ENCODE measurements at places on chromosomes 7 and 10.

DNA sequence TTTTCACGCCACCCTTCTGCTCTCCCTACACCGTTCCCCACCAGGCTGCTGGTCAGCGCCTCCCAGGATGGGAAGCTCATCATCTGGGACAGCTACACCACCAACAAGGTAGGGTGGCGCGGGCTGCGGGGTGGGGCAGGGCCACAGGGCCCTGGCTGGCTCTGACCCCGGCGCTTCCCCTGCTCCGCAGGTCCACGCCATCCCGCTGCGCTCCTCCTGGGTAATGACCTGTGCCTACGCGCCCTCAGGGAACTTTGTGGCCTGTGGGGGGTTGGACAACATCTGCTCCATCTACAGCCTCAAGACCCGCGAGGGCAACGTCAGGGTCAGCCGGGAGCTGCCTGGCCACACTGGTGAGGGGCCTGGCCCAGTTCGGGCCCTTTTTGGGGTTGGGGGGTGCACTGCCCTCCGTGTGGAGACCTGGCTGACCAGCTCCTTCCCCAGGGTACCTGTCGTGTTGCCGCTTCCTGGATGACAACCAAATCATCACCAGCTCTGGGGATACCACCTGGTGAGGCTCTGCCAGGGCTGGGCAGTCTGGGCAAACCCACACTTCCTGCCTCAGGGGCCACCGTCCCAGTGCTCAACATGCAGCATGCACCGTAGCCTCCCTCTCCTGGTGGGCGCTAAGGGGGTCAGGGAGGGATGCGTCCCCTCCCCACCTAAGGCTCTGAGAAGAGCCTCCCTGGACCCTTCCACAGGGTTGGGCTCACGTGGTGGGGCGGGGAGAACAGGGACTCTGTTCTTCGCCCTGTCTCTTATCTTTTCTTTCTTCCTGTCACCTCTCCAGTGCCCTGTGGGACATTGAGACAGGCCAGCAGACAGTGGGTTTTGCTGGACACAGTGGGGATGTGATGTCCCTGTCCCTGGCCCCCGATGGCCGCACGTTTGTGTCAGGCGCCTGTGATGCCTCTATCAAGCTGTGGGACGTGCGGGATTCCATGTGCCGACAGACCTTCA lies 4.0 kb downstream of the GNB2 start:
- DNase-seq, result no peak

DNA sequence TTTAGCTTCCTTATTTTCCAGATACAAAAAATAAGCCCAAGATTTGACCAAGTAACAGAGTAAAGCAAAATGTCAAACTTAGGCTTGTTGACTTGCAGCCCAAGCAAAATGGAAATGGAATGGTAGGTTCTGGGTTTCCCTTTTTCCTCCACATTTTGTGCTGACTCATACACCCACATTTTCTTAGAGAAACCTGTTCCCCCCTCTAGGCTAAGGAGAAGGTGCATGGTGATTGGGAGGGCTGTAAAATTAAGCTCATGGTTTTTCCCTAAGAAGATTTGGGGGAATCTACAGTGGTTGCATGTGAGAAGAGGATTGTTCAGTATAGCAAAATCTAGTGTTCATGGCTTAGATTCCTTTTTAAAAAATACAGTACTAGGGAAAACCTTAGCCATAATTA lies 127.4 kb downstream of the ARL4A start:
- DNase-seq, result no peak

DNA sequence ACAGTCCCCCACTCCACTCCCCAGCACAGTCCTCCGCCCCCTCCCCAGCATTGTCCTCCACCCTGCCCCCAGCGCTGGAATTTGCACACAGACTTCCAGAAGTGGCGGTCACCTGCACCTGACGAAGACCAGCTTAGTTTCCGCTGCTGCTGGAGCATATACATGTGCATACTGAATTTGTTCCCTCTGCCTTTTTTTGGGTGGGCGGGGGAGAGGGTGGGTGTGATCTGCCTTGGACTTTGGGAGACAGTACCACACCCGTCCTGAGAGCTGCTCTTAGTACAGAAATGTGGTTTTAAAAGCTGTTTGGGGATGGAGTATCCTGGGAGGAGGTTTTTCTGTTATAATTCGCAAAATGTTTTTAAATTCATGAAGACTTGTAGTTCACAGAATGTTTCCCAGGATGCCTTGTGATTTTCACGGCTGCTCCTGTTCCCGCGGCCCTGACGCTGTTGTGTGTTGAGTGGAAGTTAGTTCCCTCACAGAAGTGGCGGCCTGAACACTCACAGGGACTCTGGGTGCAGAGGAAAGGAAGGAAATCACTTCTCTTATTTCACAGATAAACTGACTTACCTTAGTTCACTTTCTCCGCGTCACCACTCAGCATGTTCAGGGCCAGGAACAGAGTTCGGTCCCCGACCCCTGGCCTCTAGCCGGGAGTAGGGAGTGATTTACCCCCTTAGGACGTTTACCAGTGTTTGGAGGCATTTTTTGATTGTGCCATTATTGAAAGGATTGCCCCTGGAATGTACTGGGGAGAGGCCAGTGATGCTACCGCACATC lies 18.6 kb downstream of the PFKP start:
- no peak for DNase-seq

DNA sequence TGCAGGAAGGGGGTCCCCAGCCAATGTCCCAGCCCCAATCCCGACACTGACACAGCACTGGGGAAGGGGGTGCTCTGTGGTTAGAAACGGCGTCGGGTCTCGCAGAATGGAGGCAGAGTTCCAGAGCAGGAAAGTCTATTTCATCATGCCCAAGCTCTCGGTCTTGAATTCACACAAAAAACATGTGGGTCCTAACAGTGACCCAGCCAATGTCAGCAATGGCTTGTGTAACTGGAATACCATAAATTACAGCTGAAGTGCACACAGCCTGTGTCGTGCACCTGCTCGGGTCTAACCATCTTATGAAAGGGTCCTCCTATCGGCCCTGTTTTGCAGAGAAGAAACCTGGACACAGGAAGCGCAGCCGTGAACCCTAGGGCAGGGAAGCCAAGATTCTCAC lies 324.1 kb downstream of the ADARB2 start:
- DNase-seq, result no peak

GRCh38 chr7:17408245-17408903 lies 109.9 kb downstream of the AHR start:
- no peak for DNase-seq

DNA sequence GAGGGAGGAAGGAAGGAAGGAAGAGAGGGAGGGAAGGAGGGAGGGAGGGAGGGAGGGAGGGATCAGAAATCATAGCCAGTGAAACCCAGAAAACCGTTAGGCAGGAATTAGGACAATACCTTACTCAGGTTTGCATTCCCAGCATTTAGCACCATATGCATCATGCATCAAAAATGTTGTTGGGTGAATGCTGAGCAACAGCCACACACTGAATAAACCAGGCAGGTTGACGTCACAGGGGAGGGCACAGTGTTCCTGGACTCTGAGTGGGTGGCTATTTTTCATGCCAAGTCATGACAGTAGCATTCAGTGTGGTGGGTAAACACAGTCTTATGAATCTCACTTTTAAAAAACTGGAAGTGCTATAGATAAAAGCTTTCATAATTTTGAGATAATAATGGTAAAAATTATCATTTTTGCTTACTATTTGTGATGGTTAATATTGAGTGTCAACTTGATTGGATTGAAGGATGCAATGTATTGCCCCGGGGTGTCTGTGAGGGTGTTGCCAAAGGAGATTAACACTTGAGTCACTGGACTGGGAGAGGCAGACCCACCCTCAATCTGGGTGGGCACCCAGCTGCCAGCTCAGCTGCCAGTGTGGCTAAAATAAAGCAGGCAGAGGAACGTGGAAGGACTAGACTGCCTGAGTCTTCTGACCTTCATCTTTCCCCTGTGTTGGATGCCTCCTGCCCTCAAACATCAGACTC lies 199.1 kb upstream of the PRKCQ start:
- no peak for DNase-seq

- no peak for DNase-seq
These were observed 308.5 kb downstream of the EXOC4 start for GRCh38 chr7:133561396-133561795.

DNA sequence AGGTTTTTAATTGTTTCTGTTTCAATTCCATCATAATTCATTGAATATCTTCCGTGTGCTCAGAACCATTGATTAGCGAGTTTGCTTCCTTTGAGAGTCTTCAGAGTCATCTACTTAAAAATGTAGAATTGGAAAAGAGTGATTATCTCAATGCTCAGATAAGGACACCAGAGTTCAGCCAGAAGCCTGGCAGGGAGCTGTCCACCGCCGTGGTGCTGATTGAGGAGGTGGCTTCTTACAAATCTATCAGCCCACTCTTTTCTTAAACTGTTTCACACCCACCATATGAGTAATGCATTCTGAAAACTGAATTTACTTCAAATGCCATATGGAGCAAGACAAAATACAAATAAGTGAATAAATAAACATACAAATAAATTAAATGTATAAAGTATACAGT lies 79.3 kb downstream of the INSYN2A start:
- DNase-seq, result peak; percentile 23

DNA sequence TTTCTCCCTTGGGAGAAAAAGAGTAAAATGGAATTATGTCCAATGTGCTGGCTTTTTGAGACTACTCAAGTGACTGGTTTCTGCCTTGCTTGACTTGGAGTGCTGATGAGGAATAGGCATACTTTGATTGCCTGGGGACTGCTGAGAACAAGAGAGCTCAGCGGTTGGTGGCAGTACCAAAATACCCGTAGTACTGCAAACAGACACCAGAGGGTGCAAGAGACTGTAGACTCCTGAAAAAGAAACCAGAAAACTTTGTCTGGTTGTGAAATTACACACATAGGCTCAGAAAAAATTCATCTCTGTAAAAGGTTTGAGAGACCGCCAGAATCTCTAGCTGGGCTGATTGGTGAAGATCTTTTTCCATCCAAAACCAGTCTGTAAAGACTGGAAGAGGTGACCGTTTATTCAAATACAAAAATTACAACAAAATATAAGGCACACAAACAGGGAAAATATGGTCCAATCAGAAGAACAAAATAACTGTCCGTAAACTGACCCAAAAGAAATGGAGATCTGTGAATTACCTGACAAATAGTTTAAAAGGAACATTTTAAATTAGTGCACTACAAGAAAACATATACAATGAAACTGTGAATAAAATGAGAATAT lies 18.5 kb downstream of the BICC1 start:
- peak; percentile 53 for DNase-seq

GRCh38 chr10:24552346-24553016 lies 171.2 kb downstream of the ARHGAP21 start:
- DNase-seq, result no peak

GRCh38 chr10:28459453-28460144 lies 73.3 kb upstream of the WAC start:
- DNase-seq, result no peak

- no peak for DNase-seq
These were observed 136.8 kb downstream of the GALNT11 start for GRCh38 chr7:152162287-152162686.

GRCh38 chr10:125158601-125159485 lies 1.5 kb downstream of the CTBP2 start:
- no peak for DNase-seq

- no peak for DNase-seq
These were observed 330.2 kb upstream of the FZD1 start for GRCh38 chr7:90933984-90934383.

DNA sequence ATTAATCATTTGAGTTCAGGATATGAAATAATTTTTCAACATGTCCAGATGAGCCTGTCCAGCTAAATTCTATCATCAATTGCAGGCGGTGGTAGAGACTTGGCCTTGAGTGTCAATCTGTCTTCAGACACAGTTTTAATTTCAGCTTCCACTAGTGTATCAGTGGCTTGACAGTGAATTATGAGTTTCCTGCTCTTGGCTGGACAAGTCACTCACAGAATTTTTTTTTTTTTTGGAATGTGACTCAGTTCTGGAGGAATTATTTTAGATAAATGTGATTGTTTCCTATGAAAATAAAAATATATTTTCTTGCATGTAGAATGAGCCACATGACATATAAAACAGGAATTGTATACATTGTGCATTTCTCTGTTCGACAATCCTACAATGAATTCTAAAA lies 319.9 kb upstream of the AKR1E2 start:
- DNase-seq, result no peak

- no peak for DNase-seq
These were observed 4.4 kb upstream of the WDR91 start for GRCh38 chr7:135215698-135216097.

DNA sequence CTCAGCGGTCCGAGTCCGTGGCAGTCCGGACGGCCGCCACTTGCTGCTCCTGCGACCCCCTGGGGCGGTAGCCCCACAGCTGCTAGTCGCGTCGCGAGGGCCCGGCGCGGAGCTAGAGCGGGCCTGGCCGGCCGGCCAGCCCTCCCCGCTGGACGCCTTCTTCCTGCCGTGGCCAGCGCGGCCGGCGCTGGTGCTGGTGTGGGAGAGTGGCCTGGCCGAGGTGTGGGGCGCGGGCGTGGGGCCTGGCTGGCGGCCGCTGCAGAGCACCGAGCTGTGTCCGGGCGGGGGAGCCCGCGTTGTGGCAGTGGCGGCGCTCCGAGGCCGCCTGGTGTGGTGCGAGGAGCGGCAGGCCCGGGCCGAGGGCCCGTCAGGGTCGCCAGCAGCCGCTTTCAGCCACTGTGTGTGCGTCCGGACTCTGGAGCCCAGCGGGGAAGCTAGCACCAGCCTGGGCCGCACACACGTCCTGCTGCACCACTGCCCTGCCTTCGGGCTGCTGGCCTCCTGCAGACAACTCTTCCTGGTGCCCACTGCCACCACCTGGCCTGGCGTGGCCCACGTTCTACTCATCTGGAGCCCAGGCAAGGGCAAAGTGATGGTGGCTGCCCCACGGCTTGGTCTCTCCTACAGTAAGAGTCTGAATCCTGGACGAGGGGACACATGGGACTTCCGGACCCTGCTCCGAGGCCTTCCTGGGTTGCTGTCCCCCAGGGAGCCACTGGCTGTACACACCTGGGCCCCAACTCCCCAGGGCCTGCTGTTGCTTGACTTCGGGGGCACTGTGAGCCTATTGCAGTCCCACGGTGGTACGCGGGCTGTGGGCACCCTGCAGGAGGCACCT lies 631 bp downstream of the HPS6 start:
- no peak for DNase-seq

- DNase-seq, result no peak
These were observed 161.5 kb downstream of the SEMA3D start for GRCh38 chr7:85025312-85025756.

GRCh38 chr10:21696302-21696701 lies 162.3 kb downstream of the MLLT10 start:
- no peak for DNase-seq

DNA sequence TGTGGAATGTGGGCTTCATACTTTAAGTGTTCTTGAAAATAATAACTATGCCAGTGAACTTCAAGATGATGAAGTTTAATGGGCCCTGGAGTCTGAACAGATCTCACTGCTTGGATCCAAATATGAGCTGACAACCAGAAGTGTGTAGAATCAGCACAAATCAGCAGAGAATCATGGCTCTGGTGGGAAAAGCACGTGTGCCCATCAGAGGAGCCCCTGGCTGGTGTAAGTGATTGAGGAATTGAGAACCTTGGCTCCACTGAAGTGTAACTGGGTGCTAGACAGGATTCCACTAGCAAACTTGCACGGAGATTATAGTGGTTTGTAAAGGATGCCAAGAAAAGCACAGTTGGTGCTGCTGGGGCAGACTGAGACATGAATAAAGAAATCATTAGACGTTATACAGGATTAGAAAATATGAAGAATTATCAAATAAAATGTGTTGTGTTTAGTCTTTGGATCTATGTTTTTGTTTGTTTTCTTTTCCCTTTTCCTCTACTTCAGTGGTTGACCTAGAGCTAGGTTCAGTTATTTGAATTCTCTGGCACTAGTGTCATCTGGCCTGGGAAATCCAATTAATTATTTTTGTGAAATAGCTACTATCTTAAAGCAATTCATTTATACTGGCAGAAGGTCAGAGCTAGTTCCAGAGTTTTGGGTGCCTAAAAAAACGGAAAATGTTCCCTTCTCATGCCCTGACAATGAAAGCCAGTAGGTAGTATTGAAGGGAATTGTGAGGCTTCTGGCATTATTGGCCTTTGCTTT lies 175.7 kb upstream of the MEOX2 start:
- no peak for DNase-seq

Measured in KG1 (cell line).